Caki2 (cell line): ENCODE measurements at places on chromosomes 16 and 17. TPM values are rescaled to one million over a fixed set of nuclear protein-coding genes. Genes with fewer than 3 reads are reported as not detected.

Gene UNC13D
- total RNA-seq = 1.5 and 2.2 TPM in 2 replicates

Gene FBXO47
- not detected in 2 replicates for total RNA-seq

Gene DVL2
- total RNA-seq = 33.3 and 64.4 TPM in 2 replicates

Gene COPZ2
- not detected in 2 replicates for total RNA-seq

Gene SLC12A3
- total RNA-seq = not detected in 2 replicates

Gene EVI2A
- total RNA-seq = not detected in 2 replicates

Gene ESRP2
- total RNA-seq = not detected in 2 replicates

Gene ADAD2
- total RNA-seq = not detected in 2 replicates

Gene ALDOC
- total RNA-seq = 178 and 219 TPM in 2 replicates

Gene MMP25
- not detected in 2 replicates for total RNA-seq

Gene CACNG5
- not detected in 2 replicates for total RNA-seq

Gene SCIMP
- total RNA-seq = not detected in 2 replicates

Gene STX8
- total RNA-seq = 34.0 and 109 TPM in 2 replicates

Gene HSD11B2
- not detected in 2 replicates for total RNA-seq

- no peak for DNase-seq
These were observed 36.0 kb upstream of the ICAM2 start for GRCh38 chr17:64056269-64057005.

- DNase-seq = no peak
These were observed 17.6 kb downstream of the CASC3 start for GRCh38 chr17:40157973-40158372.

DNA sequence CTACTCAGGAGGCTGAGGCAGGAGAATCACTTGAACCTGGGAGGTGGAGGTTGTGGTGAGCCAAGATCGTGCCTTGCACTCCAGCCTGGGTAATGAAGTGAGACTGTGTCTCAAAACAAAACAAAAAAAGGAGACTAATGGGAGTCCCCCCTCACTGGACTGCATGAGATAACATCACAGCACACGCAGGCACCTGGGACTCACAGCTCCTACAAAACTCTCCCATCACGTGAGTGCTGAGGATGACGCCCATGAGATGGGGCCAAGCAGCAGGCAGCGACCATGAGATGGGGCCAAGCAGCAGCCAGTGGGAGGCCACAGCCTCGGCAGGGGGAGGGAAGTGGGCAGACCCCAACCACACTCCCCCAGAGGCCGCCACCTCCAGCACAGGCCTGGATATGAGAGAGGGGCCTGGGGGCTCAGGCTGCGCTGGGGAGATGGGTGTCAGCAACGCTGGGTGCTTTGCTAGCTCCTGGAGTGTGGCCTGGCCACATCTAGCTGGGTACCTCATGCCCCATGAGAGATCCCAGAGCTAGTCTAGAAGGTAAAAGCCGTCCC, 15.4 kb downstream of the DNAAF8 start:
- DNase-seq = no peak

DNA sequence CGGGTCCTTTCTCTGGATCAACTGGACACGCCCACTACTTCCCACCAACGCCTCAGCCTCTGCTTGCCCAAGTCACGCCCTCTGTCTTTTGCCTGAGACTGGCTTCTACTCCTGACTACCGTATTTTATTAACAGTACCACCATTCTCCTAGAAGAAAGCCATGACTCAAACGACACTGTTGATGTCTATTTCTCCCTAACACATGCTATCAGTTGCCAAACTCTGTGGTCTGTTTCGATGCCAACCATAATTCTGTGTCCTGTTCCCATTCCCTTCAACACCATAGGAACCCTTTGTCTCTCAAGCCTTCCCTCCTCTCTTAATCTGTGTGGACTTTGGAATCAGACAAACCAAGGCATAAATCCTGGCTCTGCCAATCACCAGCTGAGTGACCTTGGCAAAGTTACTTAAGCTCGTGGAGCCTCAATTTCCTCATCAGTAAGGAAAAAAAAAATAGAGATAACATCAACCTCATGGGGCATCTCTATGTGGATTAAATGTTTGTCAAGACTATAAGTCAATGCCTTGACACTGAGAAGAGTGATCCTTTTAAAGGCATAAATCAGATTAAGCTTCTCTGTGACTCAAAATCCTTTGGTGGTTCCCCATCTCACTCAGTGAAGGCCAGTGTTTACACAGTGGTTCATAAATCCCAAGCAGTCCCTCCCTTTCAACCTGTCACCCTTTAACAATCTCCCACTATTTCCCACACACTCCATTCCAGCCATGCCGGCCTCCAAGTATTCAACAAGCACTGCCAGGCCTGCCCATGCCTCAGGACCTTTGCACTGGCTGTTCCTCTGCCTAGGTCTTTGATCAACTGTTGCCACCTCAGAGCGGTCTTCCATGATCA, 45.6 kb downstream of the ERN1 start:
- no peak for DNase-seq

DNA sequence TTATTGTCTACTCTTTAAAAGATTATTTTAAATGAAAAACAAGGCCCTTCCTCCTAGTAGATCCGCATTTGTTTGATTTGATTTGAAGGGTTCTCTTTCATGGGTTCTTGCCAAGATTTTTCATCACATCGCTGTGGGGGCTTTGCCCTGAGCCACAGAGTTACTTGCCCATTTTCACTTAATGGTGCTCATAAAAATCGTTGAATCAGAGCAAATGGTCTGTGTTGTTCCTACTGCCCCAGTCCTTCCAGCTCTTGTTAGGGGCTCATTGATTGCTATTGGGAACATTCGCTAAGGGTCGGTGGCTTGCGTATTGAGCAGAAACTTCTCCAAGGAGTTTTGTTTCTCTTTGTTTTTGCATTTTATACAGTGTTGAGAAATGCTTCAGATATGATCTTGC, 1023.4 kb upstream of the CDH8 start:
- DNase-seq = no peak

- peak; percentile 70 for DNase-seq
These were observed 2.6 kb downstream of the HNF1B start for GRCh38 chr17:37742116-37742761.

DNA sequence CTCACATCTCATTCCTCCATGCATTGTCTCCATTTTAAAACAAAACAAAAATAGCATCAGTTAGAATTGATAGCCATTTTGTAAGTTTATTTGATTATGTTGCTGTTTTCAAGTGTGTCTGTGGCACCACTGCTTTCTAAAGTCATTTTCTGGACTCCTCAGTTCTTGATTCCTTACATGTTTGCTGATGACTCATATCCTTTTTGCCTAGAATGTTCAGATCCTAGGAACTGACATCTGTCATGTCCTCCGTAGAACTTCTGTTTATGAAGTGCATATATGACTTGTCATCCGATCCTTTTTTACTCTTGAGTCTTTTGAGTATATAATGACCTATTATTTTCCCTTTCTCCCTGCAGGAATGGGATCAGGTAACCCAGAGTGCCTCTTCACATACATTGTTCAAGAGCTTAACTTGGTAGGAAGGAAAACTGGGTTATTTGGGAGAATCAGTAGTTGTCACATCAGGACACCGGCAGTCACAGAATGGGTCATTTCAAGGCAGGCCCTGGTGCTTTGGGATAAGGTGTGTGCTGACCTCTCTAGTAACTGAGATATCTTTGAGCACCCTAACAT, 69.2 kb downstream of the MAP2K4 start:
- peak; percentile 4 for DNase-seq

- no peak for DNase-seq
These were observed 210.0 kb downstream of the MAF start for GRCh38 chr16:79390481-79391051.

- DNase-seq = no peak
These were observed 123.5 kb upstream of the PLCG2 start for GRCh38 chr16:81655469-81656162.

DNA sequence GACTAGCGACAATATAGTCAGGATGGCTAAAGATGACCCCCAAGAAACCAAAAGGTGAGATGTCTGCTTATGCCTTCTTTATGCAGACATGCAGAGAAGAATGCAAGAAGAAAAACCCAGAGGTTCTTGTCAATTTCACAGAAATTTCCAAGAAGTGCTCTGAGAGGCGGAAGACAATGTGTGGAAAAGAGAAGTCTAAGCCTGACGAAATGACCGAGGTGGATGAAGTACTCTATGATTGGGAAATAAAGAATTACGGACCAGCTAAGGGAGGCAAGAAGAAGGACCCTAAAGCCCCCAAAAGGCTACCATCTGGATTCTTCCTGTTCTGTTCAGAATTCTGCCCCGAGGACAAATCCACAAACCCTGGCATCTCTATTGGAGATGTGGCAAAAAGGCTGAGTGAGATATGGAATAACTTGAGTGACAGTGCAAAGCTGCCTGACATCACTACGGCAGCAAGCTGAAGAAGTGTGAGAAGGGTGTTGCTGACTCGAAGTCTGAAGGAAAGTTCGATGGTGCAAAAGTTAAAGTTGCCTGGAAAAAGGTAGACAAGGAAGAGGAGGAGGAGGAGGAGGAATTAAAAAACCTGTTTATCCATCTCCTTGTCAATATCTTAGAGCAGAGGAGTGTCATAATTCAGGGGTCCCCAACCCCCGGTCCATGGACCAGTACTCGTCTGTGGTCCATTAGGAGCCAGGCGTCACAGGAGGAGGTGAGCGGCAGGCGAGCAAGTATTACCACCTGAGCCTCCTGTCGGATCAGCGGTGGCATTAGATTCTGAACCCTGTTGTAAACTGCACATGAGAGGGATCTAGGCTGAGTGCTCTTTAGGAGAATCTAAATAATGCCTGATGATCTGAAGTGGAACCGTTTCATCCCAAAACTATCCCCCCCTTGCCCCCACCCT, 25.1 kb upstream of the ADGRG1 start:
- no peak for DNase-seq

DNA sequence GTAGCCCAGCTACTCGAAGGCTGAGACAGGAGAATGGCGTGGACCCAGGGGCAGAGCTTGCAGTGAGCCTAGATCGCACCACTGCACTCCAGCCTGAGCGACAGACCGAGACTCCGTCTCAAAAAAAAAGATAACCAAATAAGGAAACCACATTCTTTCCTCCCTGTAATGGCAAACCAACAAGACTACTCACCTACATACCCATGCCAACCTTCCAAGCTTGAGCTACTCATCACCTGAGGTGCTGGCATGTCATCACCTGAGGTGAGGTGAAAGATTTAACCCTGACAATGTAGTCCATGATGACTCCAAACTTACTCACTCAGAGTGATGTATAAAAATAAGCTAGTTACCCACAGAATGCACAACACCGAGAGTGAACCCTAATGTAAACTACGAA, 85.2 kb downstream of the SMG6 start:
- peak; percentile 49 for DNase-seq

DNA sequence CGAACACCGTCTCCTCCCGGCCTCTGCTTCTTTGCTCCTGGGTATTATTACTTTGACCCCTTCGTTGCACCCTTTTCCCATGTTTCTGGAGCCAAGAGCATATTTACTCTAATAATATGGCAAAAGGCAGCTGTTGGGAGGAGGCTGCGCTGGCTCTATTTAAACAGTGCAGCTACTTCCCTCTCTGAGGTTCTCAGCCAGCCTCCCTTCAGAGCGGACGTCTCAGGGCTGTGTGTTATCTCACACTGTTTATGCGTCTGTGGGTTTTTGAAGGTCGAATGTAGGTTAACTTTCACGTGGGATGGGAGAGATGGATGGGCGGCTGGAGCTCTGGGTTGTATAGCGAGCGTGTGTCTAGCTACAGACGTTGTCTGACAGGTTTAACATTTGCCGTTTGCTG, 45.3 kb downstream of the COX4I1 start:
- DNase-seq = no peak

DNA sequence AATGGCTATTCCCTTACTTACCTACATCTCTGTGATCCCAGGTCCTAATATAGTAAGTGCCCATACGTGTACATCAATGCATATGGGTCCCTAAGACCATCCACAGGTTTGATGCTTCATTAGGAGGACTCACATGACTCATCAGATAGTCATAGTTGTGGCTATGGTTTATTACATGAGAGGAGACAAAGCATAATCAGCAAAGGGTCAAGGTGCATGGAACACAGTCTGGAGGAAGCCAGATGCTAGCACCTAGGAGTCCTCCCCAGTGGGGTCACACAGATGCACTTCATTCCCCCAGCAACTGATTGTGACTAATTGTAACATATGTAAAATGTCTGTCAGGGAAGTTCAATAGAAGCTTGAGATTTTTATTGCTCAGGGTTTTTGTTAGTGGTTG, 42.8 kb downstream of the PHKB start:
- DNase-seq = peak; percentile 19

DNA sequence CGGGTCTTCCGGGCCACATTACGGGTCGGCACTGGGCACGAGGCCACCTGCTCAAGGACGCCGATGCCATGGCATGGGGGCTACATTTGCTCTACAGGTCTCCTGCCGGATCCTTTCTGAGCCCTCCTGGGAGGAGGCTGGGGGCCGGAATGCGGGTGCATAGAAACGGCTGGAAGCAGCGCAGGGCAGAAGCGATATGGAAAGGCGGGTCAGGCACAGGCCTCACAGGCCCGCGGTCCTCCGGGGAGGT, 28.4 kb downstream of the AXIN1 start:
- DNase-seq = no peak

GRCh38 chr16:46859719-46860152, 24.4 kb upstream of the GPT2 start:
- peak; percentile 91 for DNase-seq

- DNase-seq = no peak
These were observed 87.6 kb upstream of the HSBP1 start for GRCh38 chr16:83720213-83720612.

DNA sequence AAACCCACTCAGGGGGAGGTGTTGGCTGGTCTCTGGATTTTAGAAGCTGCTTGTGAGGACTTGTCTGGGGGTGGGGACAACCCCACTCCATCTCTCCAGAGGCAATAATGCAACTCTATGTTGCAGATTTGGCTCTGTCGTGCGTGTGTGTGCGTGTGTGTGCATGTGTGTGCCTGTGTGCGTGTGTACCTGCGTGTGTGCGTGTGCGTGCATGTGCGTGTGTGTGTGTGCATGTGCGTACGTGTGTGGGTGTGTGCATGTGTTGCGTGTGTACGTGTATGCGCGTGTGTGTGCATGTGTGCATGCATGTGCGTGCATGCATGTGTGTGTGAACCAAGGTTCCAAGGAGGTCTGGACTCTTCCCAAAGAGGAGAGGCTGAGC, 120.4 kb upstream of the LHX1 start:
- DNase-seq = no peak

DNA sequence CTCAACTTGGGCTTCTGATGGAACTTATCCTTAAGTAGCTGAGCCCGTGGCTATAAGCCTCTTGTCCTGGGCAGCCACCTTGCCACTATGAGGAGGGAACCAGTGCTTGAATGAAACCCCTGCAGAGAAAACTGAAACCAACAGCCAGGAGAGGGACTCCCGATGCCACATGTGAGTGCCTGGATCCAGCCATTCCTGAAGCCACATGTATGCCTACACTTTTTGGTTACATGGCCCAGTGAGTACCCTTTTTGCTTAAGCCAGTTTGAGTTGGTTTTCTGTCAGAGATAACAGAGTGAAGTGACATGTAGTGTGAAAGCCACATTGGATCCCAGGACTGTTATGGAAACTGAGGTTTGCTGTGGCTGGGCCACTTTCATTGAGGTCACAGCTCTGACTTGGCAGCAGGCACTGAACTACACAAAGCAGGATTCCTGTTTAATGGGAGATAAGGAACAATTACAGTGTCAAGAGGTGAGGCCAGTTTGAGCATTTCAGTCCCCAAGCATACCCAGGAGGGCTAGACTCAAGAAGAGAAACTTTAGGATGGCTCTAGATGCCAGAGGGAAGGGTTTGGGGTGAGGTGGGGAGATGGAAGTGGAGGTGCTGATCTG, 222.2 kb downstream of the PARN start:
- DNase-seq = no peak

GRCh38 chr17:41178341-41178740, 320 bp upstream of the KRTAP4-2 start:
- peak; percentile 26 for DNase-seq
